Activated naive CD4-positive, alpha-beta T cell (primary cell): ENCODE measurements at places on chromosomes 1 and 21.

DNA sequence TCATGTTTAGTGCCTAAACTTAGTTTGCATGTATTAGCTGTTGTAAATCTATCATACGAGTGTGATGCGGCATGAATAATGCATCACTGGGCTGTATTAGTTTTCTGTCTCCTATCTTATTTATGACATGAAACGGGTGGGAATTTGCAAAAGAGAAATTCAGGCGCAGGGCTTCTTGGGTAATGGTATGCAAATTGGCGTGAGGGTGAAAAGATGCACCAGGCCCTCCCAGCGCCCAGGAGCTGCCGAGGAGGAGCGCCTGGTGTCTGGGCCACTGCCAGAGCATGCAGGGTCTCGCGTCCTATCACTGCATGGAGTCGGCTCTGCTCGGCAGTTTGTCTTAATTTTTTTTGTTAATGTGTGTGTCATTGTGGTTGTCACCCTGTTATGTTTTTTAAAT, 82.9 kb upstream of the ACTL8 start:
- no peak for DNase-seq

GRCh38 chr1:230277201-230278025, 148.7 kb downstream of the PGBD5 start:
- no peak for DNase-seq

GRCh38 chr1:227323171-227323966, 5.1 kb upstream of the CDC42BPA start:
- DNase-seq: no peak

- no peak for DNase-seq
These were observed 12.3 kb downstream of the WNT3A start for GRCh38 chr1:228018961-228019721.

DNA sequence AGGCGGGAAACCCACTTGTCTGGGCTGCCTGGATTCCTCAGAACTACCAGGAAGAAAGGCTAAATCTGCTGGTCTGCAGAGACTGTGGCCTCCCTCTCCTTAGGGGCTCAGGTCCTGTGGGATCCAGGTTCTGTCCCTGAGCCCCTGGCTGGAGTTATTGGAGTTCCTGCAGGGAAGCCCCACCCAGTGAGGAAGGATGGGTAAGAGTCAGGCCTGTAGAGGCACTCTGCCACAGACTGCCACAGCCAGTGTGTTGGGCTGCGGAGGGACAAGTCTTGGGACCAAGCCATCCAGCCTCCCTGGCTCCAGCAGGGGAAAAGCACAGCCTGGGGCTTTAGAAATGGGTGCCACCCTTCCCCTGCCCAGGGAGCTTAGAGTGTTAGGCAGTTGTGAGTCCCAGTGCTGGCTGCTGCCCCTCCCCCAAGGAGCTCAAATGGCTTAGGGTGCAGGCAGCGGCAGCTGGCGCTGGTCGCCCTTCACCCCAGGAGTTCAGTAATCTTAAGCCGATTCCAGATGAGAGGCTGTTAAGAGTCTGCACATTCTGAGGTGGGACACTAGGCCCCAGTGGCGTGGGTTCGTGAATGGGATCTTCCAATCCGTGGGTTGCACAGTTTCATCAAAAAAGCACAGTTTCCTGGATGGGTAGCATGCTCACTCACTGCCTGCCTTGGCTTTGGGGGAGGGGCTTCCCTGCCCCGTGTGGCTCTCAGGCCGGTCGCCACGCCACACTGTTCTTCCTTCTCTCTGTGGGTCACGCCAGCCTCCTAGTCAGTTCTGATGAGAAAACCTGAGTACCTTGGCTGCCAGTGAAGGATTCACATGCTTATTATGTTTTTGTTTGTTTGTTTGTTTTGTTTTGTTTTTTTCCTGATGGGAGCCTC, 57.6 kb upstream of the FMO3 start:
- DNase-seq: no peak

DNA sequence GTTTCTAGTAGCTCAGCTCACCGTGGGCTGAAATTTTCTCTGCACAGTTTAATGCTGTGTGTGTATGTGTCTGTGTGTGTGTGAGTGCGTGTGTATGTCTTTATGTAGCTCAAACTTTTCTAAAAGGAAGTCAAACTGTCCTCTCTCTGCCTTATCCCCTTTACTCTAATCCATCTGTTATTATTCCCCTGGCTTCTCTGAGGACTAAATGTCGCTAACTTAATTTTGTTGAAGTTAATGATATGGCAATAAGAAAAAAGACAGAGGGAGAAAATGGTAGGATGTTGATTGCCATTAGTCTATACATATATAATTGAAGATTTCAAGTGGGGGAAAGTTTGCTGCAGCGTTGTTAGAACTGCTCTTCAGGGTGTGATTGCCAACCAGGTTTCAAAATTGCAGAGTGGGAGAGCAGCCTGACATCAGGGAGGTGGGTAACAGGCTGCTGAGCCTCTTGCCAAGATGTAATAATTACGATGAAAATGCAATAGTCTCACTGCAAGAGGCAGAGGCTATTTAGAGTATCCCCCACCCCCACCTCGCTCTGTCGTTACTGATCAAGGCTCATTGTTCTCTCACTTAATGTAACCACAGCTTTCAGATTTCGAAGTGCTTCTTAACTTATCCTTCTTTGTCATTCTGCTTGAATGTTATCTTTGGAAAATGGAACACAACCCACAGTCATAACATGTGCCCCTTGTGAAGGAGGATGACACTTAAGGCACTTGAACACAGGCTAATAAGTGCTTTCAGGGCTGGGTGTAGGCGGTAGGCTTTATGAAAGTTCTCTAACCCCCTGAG, 559.0 kb upstream of the PLXNA2 start:
- no peak for DNase-seq

- DNase-seq: no peak
These were observed 7.0 kb downstream of the GPR37L1 start for GRCh38 chr1:202129453-202130296.

GRCh38 chr1:205072881-205073280, 11.4 kb downstream of the TMEM81 start:
- no peak for DNase-seq

DNA sequence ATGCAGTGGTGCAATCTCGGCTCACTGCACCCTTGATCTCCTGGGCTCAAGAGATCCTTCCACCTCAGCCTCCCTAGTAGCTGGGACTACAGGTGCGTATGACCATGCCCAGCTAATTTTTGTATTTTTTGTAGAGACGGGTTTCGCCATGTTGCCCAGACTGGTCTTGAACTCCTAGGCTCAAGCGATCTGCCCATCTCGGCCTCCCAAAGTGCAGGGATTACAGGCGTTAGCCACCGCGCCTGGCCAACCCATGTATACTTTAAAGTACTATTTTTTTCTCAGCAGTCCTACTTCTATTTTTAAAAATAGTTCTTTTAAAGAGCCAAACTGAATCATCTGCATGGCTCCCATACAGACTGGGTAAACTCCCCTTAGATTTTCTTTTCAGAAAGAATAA, 3.5 kb downstream of the STK40 start:
- no peak for DNase-seq

- DNase-seq: no peak
These were observed 23.3 kb downstream of the SLC44A3 start for GRCh38 chr1:94843430-94843829.

GRCh38 chr1:203704120-203704519, 60.9 kb upstream of the LAX1 start:
- DNase-seq: no peak
